NCI-H187 (cell line): ENCODE measurements at places on chromosomes 2 and 18.

GRCh38 chr2:237517990-237518389 is 30.9 kb downstream of the MLPH start:
- DNase-seq: no peak

DNA sequence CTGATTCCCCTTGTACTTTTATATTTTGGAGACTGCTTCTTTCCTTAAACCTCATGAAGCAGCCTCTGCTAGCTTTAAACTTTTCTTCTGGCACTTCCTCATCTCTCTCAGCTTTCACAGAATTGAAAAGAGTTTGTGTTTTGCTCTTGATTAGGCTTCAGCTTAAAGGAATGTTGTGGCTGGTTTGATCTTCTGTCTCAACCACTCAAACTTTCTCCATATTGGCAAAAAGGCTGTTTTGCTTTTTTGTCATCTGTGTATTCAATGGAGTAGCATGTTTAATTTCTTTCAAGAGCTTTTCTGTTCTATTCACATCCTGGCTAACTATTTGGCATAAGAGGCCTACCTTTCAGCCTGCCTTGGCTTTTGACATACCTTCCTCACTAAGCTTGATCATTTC is 36.3 kb upstream of the MSTN start:
- no peak for DNase-seq

- no peak for DNase-seq
Observed at GRCh38 chr2:177241711-177242120, 22.8 kb downstream of the NFE2L2 start.

GRCh38 chr18:54209471-54210180 is 14.8 kb downstream of the MBD2 start:
- no peak for DNase-seq

- DNase-seq: no peak
Observed at GRCh38 chr18:741931-742512, 29.6 kb upstream of the ENOSF1 start.

- DNase-seq: no peak
Observed at GRCh38 chr2:100640431-100641124, 77.8 kb downstream of the PDCL3 start.

DNA sequence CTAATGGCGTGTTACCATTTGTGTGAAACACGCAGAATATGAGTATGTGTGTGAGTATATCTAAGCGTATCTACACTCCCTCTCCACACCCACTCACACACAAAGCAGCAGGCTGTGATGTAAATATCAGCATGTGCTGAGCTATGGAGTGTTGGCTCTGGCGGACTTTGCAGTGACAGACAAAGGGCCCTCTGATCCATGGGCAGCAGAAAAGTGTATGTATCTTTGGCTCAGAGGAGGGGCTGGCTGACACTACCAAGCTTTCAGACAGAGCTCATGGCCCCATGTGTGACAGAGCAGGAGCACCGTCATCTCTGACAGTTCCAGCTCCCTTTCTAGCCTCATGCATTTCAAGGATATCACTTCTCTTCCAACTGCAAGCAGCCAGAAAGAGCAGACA is 57.2 kb upstream of the ASB18 start:
- no peak for DNase-seq

GRCh38 chr18:9466846-9467245 is 8.5 kb upstream of the RALBP1 start:
- no peak for DNase-seq

DNA sequence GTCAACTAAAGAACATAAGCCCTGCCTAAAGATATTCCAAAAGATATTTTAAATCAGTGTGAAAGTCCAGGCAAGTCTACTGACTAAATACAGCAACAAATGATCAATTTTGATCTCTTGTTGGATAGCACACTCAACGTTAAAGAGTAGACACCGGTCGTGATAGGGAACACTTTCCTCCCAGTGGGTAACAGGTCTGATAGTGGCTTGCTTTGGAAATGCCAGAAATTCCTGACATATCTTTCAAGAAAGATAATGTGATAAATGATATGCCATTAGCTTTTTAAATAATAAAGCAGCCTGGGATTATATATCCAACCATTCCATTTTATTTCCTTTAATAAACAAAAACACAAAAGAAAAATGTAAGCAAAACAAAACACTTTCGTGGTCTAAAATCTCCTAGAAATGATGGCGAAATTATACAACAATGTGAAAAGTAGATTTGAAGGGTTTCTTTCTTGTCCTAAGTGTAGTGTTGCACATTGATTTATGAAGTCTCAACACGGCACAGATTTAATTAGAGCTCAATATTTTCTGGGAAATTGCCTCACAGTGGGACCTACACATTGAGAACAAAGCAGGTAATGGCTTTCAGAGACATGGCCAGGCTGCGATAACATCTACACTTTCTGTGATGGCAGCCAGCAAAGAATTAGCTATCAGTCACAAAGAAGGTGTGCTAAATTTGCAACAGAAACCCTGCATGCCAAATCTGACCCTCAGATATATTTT is 158.6 kb downstream of the PPP1R1C start:
- DNase-seq: no peak

DNA sequence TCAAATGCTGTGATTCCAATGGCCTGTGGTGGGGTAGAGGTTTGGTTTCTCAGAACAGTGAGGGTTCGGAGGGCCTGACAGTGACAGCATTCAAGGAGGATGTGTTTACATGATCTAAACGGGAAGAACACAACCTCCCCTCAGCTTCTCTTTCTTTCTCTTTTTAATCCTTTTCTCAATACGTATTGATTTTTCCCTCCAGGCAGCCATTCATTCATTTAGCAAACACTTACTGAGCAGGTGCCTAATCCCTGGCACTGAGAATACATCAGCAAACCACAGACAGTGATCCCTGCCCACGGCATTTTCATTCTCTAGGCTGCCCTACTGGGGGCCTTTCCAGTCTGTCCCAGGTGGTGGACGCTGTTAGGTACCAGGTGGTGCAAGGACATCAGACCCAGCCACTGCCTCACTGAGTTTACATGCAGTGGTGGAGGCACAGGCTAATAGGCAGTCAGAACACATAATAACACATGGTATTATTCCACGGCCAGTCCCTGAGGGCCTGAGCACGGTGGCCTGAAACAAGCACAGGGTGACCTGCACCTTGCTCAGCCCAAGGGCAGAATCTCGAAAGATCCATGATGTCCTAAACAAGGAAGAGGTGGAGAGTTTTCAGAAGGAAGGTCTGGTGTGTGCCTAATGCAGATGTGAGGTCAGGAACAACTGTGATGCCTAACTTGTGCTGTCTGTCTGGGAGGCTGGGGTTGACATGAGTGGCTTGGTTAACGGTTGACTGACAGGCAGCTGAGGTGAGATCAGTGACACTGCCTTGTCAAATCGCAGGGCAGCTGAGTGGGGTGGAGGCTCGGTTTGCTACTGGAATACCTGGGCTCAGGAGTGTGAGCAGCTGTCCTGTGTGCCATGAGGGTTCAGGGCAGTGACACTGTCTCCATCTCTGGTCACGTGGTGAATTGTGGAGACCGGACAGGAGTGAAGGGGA is 785.5 kb upstream of the HS6ST1 start:
- peak; percentile 4 for DNase-seq

DNA sequence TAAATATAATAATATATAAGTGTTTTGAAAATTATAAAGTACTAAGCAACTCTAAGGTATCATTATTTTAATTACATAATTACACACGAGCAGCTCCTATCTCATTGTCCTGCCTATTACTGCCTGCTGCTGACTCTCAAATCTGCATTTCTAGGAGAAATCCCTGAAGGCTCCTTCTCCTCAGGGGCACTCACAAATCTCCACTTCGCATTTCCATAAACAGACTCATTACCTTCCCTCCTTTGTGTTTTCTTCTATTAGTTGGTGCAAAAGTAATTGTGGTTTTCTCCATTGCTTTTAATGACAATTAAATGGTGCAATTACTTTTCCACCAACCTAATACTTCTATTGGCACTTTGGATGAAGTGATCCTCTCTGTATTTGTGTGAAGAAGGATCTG is 135.0 kb upstream of the HNMT start:
- DNase-seq: no peak

- no peak for DNase-seq
Observed at GRCh38 chr2:49444005-49444404, 289.7 kb upstream of the FSHR start.

DNA sequence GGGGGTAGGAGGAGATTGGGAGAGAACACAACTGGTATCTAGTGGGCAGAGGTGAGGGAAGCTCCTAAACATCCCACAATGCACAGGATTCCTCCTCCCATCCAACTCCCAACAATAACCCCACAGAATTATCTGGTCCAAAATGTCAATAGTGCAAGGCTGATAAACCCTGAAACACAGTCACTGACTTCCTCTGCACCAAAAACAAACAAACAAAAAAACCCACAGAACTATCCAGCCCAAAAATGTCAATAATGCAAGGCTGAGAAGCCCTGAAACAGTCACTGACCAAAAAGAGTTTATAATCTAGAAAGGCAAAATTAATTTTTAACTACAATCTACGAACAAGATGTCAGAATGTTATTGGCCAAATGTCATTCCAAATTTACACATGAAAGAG is 9.8 kb downstream of the TMX3 start:
- no peak for DNase-seq

DNA sequence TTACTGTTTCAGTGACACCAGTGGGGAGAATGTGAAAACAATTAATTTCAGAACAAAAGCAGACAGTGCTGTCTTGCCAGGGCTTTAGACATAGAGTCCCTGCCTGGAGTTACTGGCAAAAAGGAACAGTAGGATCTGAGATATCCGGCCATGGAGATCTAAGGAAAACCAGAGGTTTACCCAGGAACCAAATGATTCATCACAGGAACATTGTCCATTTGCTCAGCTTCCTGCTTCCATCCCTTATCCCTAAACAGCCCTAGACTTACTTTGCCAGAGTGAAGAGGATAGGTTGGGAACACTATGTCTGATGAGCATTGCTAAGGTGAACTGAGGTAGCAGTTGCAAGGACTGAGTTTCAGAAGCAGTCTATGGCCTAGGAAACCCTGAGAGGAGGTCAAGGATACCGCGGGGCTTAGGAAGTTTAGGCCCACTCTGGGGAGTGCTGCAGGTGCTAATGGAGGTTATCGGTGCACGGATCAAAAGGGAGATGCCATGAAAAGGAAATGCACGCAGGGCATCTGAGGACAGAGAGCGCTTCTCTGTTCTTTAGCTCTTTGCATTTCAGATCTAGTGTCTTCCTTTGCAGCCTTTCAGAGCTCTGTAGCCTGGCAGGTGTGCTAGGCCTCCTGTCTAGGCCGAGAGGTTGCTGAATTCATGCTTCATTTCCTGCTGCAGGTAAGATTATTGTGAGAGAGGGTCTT is 223.9 kb downstream of the CDCA7 start:
- no peak for DNase-seq

- no peak for DNase-seq
Observed at GRCh38 chr18:26362021-26362420, 135.8 kb downstream of the TAF4B start.

- no peak for DNase-seq
Observed at GRCh38 chr2:118292991-118293390, 204.7 kb downstream of the INSIG2 start.

GRCh38 chr2:70897977-70898226 is 37.8 kb upstream of the ATP6V1B1 start:
- DNase-seq: no peak

DNA sequence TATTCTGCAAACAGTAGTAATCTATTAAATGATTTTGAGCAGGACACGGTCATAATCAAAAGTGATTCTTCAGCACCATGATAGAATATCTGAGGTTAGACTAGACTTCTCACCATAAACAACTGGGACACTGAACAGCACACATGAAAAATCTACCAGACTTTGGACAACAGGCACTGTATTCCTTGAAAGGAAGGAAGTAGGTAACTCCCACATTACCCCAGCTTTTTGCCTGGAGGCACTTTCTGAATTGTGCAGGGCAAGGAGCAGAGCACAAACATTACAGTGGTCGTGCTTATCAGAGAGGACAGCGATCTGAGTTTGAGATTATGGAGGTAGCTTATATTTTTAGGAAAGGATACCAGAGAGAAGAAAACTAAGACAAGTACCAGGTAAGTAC is 25.3 kb upstream of the IL1RL1 start:
- DNase-seq: no peak

- DNase-seq: no peak
Observed at GRCh38 chr2:62736899-62737559, 31.5 kb downstream of the EHBP1 start.

DNA sequence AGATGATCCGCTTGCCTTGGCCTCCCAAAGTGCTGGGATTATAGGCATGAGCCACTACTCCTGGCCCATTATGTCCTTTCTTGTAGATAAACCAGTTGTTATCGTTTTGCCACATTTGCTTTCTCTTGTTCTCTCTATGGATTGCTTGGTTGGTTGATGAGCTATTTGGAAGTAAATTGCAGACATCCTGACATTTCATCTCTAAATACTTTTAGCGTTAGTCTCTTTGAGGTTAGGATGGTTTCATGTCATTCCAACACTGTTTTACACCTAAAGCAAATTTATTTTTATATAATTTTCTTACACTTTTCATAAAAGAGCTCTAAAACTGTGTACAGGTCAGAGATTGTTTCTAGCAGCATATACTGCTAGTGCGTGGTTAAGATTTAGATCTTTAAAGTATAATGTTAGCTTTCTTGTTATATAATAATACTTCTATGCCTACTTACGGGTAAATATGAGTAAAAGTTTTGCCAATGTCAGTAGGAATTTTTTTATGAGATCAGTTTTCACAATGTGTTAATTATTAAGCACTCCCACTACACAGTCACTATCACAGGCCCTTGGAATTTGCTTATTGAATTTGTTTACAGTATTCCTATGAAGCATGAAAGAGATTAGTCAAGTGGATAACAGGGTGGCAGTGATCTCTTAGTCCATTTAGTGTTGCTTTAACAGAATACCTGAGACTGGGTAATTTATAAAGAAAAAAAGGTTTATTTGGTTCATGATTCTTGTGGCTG is 10.3 kb downstream of the POLI start:
- DNase-seq: no peak

- DNase-seq: no peak
Observed at GRCh38 chr2:234995332-234996068, 43.7 kb downstream of the SH3BP4 start.

GRCh38 chr2:11945139-11946126 is 199.0 kb downstream of the LPIN1 start:
- DNase-seq: no peak

DNA sequence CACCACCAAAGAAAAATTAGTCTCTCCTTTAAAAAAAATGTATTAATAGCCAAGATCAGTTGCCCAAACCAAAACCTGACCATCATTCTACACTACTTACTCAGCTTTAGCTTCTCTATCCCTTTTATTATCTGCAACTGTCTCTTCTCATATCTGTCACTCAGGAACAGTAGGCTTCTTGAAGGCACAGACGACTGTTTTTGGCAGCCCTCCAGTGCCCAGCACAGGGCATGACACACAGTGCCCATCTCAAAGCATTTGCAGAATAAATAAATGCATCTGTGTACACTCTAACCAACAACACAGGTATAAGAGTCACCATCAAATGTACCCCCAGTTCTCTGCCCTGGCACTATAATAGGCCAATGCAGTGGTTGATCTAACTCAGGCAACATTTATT is 117.2 kb downstream of the UXS1 start:
- no peak for DNase-seq

DNA sequence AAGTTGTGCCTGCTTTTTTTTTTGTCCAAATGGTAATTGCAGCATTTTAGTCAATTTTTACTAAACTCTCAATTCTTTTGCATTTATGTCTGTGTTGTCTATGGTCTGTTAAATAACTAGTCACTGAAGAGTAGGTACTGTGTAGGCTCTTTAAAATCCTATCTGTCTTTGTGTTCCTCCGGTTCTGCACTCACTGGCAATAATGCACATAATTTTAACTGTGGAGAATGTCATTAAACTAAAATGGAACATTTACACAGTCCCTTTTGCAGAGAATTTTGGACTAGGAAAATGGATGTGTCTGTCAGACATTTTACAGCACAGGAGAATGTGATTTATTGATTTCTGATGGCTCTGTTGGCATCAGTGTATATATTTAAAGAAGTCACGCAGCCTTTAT is 116.6 kb downstream of the ASXL3 start:
- no peak for DNase-seq
